ENCODE measurements at places on chromosomes 13 and 19.

DNA sequence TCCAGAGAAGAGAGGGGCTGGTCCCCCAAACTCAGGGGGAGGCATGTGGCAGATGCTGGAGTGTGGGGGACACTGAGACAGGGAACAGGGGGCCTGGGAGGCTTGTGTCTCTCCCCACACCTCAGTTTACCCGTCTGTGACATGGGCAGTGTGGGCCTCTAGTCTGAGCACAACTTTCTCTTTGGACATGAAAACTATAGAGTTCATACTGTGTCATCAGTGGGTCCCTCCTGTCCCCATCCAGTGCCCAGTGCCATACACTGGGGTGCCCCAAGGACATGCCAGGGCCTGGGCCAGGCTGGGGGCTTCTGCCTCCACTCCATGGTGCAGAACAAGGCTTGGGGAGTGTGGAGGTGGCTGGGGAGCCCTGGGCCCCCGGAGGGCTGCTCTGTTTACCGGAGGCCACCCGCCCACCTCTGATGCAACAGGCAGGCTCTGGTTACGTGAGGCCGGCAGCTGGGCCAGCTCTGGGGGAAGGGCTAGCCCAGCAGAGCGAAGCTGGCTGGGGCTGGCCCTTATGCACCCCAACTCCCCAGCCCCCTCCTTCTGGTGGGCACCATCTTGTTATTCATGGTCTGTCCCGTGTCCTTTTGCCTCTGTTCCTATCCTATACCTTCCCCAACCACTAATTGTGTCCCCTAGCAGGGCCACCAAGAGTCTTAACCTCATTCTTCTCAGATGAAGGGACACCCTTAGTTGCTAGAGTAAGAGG, 1.9 kb upstream of the MEF2B start:
- no peak for DNase-seq
- no peaks in the 10 kb centered on the region for H3K36me3 ChIP-seq
- H3K27me3 ChIP-seq: no peaks in the 10 kb centered on the region
- H3K4me3 ChIP-seq: no peak overlapping the region

DNA sequence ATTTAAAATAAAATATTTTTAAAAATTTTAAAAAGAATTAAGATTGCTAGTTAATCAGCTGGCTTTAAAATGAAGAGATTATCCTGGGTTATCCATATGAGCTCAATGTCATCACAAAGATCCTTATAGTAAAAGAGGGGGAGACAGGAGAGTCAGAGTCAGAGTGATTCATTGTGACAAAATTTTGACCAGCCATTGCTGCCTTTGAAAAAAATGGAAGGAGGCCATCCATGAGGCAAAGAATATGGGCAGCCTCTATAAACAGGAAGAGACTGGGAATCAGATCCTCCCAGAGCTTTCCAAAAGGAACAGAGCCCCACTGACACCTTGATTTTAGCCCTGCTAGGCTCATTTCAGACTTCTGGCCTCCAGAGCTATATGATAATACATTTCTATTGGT, 9.3 kb upstream of the RUBCNL start:
- no peaks in the 10 kb centered on the region for H3K4me1 ChIP-seq
- no peaks in the 10 kb centered on the region for H3K27me3 ChIP-seq
- H3K36me3 ChIP-seq: no peaks in the 10 kb centered on the region
- DNase-seq: no peak
- H3K4me3 ChIP-seq: no peak overlapping the region

- no peak for DNase-seq
- no peaks in the 10 kb centered on the region for H3K4me1 ChIP-seq
- H3K27me3 ChIP-seq: no peaks in the 10 kb centered on the region
- H3K27ac ChIP-seq: no peak overlapping the region
Observed at GRCh38 chr19:31073485-31074198, 275.6 kb downstream of the TSHZ3 start.

GRCh38 chr19:51329411-51329810, 12.5 kb downstream of the VSIG10L start:
- peaks cover 5% of the 10 kb centered on the region for H3K4me1 ChIP-seq
- DNase-seq: no peak
- H3K36me3 ChIP-seq: no peaks in the 10 kb centered on the region
- no peak overlapping the region for H3K4me3 ChIP-seq

- no peak overlapping the region for H3K4me3 ChIP-seq
- H3K27me3 ChIP-seq: no peaks in the 10 kb centered on the region
- no peak for DNase-seq
- no peaks in the 10 kb centered on the region for H3K36me3 ChIP-seq
Observed at GRCh38 chr13:112695121-112695520, 5.3 kb downstream of the ATP11A start.

DNA sequence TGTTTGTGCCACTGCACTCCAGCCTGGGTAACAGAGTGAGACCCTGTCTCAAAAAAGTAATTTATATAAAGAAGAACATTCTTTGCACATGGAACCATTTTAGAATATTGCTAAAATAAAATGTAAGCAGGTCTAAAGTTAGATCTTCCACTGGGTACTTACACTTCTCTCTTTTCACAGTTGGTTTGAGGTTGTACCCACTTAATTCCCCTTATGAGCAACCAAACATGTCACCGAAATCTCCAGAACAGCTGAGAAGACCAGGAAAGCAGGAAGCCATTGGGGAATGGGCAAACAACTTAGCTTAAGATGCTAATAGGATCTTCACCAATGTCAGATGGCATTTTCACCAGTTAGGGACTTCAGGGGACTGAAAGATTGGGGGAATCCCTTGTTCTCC, 18.8 kb downstream of the NLRP4 start:
- H3K4me1 ChIP-seq: no peaks in the 10 kb centered on the region
- H3K27ac ChIP-seq: no peak overlapping the region
- H3K36me3 ChIP-seq: no peaks in the 10 kb centered on the region
- no peaks in the 10 kb centered on the region for H3K27me3 ChIP-seq

DNA sequence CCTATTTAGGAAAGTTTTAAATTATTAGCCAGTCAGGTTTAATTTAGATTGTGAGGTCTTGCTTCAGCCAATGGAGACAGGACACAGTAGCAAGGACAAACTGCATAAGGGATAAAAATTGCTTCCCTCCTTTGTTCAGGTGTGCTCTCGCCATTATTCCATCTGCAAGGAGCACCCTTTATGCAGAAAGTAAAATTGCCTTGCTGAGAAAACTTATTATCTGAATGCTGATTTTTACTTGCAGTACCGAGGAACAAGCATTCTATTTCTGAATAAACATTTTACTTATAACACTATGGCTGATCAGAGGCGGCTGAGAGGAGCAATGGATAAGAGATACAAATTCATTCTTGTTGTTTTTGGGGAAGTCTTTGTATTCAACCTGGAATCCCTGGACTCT, 8.0 kb downstream of the CYP4F22 start:
- no peak for DNase-seq
- no peaks in the 10 kb centered on the region for H3K27me3 ChIP-seq
- no peak overlapping the region for H3K4me3 ChIP-seq
- H3K36me3 ChIP-seq: no peaks in the 10 kb centered on the region
- no peak overlapping the region for H3K27ac ChIP-seq

- H3K27me3 ChIP-seq: no peaks in the 10 kb centered on the region
- peak overlapping the region; percentile 18 for H3K4me3 ChIP-seq
- peak; percentile 19 for DNase-seq
- no peaks in the 10 kb centered on the region for H3K36me3 ChIP-seq
Observed at GRCh38 chr19:16585808-16586476, 13.7 kb upstream of the SLC35E1 start.

DNA sequence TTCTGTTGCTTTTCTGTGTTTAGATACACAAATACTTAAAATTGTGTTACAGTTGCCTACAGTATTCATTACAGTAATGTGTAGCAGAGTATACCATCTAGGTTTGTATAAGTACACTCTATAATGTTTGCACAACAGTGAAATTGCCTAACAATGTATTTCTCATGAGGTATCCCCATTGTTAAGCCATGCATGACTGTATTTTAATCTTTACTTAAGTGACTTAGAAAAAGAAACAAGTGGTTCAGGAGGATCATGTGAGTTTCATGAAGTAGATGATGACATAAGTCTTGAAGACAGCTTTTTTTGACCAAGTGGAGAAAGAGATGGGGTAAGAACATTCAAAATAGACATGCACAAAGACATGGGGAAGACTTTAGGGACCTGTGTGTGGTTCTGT, 8.4 kb upstream of the KCTD4 start:
- no peaks in the 10 kb centered on the region for H3K4me1 ChIP-seq
- peaks cover 9% of the 10 kb centered on the region for H3K36me3 ChIP-seq
- H3K4me3 ChIP-seq: no peak overlapping the region
- no peaks in the 10 kb centered on the region for H3K27me3 ChIP-seq
- H3K27ac ChIP-seq: no peak overlapping the region

GRCh38 chr19:4354897-4355296, 11.5 kb downstream of the MPND start:
- no peaks in the 10 kb centered on the region for H3K27me3 ChIP-seq
- DNase-seq: no peak
- H3K27ac ChIP-seq: no peak overlapping the region
- H3K36me3 ChIP-seq: peaks cover 12% of the 10 kb centered on the region
- H3K4me3 ChIP-seq: no peak overlapping the region

- H3K4me1 ChIP-seq: no peaks in the 10 kb centered on the region
- no peak overlapping the region for H3K4me3 ChIP-seq
- H3K36me3 ChIP-seq: no peaks in the 10 kb centered on the region
- no peak overlapping the region for H3K27ac ChIP-seq
- H3K27me3 ChIP-seq: no peaks in the 10 kb centered on the region
Observed at GRCh38 chr13:110063490-110064421, 243.2 kb downstream of the COL4A1 start.

DNA sequence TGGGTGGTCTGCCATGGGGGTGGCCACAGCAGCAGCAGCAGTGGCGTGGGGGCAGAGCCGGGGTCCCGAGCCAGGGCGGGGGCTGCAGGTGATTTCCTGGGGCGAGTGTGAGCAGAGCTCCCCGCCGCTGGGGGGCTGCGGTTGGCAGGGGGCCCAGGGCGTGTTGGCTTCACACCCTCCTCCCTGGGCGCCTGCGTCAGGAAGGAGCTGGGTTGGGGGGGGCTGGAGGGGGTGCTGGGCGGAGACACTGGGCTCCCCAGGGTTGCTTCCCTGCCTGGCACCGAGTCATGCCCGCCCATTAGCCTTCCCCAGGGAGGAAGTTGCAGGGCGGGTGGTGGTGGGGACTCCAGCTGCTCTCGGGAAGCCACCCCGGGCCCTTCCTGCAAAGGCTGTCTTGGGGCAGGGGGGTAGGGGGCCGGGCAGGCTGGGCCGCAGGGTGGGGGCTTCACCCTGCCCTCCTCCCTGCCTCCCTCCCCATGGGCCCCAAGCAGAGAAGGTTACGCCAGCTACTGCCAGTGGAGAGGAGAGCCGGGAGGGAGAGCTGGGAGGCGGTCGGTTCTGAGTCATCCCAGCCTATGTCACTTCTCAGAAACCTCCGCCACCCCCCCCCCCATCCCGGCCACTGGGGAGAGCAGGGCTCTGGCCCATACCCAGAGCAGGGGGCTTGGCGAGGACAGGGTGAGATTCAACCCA, 4.6 kb downstream of the MIDN start:
- DNase-seq: peak; percentile 73
- H3K27me3 ChIP-seq: no peaks in the 10 kb centered on the region
- H3K4me3 ChIP-seq: peak overlapping the region; percentile 96

- DNase-seq: no peak
- peak overlapping the region; percentile 52 for H3K4me3 ChIP-seq
- H3K36me3 ChIP-seq: no peaks in the 10 kb centered on the region
- H3K27me3 ChIP-seq: no peaks in the 10 kb centered on the region
- peaks cover 12% of the 10 kb centered on the region for H3K4me1 ChIP-seq
- peak overlapping the region; percentile 81 for H3K27ac ChIP-seq
Observed at GRCh38 chr19:50510121-50510670, 795 bp downstream of the JOSD2 start.

GRCh38 chr13:99467764-99468163, 33.5 kb upstream of the TM9SF2 start:
- no peaks in the 10 kb centered on the region for H3K27me3 ChIP-seq
- no peaks in the 10 kb centered on the region for H3K36me3 ChIP-seq
- no peak overlapping the region for H3K4me3 ChIP-seq
- H3K4me1 ChIP-seq: peaks cover 10% of the 10 kb centered on the region
- DNase-seq: no peak

DNA sequence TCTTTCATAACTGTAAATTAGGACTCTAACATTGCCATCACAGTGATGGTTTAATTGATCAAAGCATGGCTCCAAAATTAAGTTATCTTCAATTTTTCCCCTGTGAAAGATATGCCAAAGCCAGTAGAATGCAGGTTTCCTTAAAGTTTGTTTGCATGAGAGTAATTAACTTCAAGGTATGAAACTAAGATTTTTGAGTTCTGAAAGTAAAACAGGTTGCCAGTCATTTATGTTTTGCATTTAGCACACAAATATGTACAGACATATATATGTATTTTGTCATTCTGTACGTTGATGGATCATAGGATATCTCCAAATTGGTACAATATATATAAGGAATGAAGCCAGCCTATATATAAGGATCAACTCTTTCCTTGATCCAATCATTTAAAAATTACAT, 23.6 kb upstream of the NDFIP2 start:
- H3K27ac ChIP-seq: no peak overlapping the region
- no peak overlapping the region for H3K4me3 ChIP-seq
- no peak for DNase-seq
- no peaks in the 10 kb centered on the region for H3K36me3 ChIP-seq
- H3K27me3 ChIP-seq: no peaks in the 10 kb centered on the region

GRCh38 chr13:46039411-46040182, 12.9 kb downstream of the ZC3H13 start:
- no peak overlapping the region for H3K4me3 ChIP-seq
- no peak overlapping the region for H3K27ac ChIP-seq
- DNase-seq: no peak
- H3K27me3 ChIP-seq: no peaks in the 10 kb centered on the region

DNA sequence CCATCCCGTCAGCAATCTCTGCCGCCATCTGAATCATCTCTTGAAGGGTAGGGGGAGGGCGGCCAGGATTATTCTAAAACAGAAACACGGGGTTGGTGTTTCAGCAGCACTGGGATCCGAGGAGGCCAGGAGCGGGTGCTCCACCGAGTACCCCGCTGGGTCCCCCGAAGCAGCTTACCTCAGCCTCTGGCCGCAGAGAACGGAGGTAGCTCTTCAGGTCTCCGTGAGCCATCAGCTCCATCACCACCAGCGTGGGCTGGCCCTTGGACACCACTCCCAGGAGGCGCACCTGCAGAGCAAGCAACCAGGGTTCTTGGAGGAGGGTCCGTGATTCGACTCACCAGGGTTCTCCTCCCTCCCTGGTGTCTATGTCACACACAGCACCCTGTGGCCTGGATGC, 53.2 kb downstream of the ZNF557 start:
- no peaks in the 10 kb centered on the region for H3K36me3 ChIP-seq
- H3K27me3 ChIP-seq: no peaks in the 10 kb centered on the region
- no peak for DNase-seq
- H3K27ac ChIP-seq: no peak overlapping the region
- no peak overlapping the region for H3K4me3 ChIP-seq
- no peaks in the 10 kb centered on the region for H3K4me1 ChIP-seq

- H3K27ac ChIP-seq: no peak overlapping the region
- H3K27me3 ChIP-seq: peaks cover 9% of the 10 kb centered on the region
- no peak overlapping the region for H3K4me3 ChIP-seq
- no peak for DNase-seq
- H3K36me3 ChIP-seq: no peaks in the 10 kb centered on the region
Observed at GRCh38 chr19:11674067-11674492, 64.7 kb downstream of the ZNF823 start.

DNA sequence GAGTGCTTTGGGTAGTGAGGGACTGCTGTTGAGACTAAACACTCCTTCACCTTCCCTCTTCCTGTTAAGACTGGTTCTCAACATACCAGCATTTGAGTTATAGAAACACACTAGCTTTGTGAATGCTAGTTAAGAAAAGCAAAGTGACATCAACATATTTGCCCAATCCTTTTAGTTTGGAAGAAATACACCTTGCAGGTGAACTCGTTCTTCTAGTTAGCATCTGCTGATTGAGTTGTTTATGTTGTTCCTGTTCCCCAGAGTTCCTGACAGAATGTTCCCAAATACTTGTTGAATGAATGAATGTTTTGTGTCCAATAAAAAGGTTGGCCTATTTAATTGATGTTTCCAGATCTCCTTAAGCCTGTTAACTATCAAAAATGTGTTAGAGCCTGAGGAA, 7.1 kb downstream of the LMO7 start:
- H3K36me3 ChIP-seq: no peaks in the 10 kb centered on the region
- no peaks in the 10 kb centered on the region for H3K4me1 ChIP-seq
- H3K4me3 ChIP-seq: no peak overlapping the region
- no peaks in the 10 kb centered on the region for H3K27me3 ChIP-seq
- DNase-seq: no peak
